ENCODE measurements at places on chromosomes 2 and 18. TPM values are rescaled to one million over a fixed set of nuclear protein-coding genes. Genes with fewer than 3 reads are reported as not detected.

- no peaks in the 10 kb centered on the region for H3K4me1 ChIP-seq
- no peak for DNase-seq
- H3K27me3 ChIP-seq: no peaks in the 10 kb centered on the region
- no peaks in the 10 kb centered on the region for H3K36me3 ChIP-seq
- H3K27ac ChIP-seq: no peak overlapping the region
These were observed 198.3 kb upstream of the NABP1 start for GRCh38 chr2:191479680-191480023.

GRCh38 chr2:69601179-69601612 lies 42.3 kb downstream of the AAK1 start:
- no peak for DNase-seq
- peaks cover 17% of the 10 kb centered on the region for H3K4me1 ChIP-seq
- H3K27ac ChIP-seq: no peak overlapping the region

GRCh38 chr18:78647018-78647417 lies 332.6 kb upstream of the SALL3 start:
- H3K27ac ChIP-seq: no peak overlapping the region
- no peak for DNase-seq
- H3K4me1 ChIP-seq: peaks cover 10% of the 10 kb centered on the region
- H3K27me3 ChIP-seq: no peaks in the 10 kb centered on the region
- no peaks in the 10 kb centered on the region for H3K36me3 ChIP-seq

Gene TUBA4B
- total RNA-seq: 3.0 TPM

- H3K36me3 ChIP-seq: no peaks in the 10 kb centered on the region
- H3K4me3 ChIP-seq: no peak overlapping the region
- H3K27me3 ChIP-seq: no peaks in the 10 kb centered on the region
- H3K27ac ChIP-seq: no peak overlapping the region
- DNase-seq: no peak
- no peaks in the 10 kb centered on the region for H3K4me1 ChIP-seq
These were observed 109.5 kb downstream of the MAP2 start for GRCh38 chr2:209533391-209533790.

Gene SEH1L
- total RNA-seq: 28.3 TPM

DNA sequence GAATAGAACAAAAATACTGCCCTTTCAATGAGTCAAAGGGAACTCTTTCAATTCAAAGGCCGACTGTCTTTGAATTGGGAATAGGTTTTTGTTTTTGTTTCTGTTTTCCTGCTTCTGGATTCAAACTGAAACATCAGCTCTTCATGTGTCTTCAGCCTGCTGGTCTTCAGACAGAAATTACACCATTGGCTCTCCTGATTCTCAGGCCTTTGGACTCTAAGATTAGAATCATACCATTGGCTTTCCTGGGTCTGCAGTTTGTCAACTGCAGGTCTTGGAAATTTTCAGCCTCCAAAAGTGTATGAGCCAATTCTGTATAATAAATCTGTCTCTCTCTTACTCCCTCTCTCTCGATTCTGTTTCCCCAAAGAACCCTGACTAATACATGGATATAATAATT lies 31.1 kb downstream of the CTLA4 start:
- no peaks in the 10 kb centered on the region for H3K36me3 ChIP-seq
- no peak overlapping the region for H3K27ac ChIP-seq
- no peak for DNase-seq
- peaks cover 11% of the 10 kb centered on the region for H3K4me1 ChIP-seq

DNA sequence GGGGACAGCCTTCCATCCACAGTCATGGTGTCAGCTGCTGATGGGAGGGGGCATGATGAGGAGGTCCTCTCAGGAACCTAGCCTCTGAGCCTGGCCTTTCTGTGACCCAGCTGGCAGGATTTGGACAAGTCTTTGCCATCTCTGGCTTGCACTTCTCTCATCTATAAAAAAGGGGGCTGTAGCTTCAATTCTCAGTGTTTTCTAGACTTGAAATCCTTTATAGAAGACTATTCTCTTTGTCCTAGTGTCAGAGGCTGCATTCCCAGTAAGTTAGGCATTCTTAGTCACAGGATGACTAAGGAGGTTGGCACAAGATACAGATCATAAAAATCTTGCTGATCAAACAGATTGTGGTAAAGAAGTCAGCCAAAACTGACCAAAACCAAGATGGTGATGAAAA lies 958.5 kb downstream of the CNTNAP5 start:
- H3K27me3 ChIP-seq: no peaks in the 10 kb centered on the region
- no peak overlapping the region for H3K27ac ChIP-seq
- no peaks in the 10 kb centered on the region for H3K36me3 ChIP-seq

- no peaks in the 10 kb centered on the region for H3K27me3 ChIP-seq
- no peak overlapping the region for H3K27ac ChIP-seq
- peaks cover 4% of the 10 kb centered on the region for H3K4me1 ChIP-seq
These were observed 47.9 kb downstream of the L3MBTL4 start for GRCh38 chr18:6366776-6367175.

- DNase-seq: no peak
- H3K27ac ChIP-seq: no peak overlapping the region
- H3K4me1 ChIP-seq: no peaks in the 10 kb centered on the region
- H3K27me3 ChIP-seq: no peaks in the 10 kb centered on the region
These were observed 271.6 kb upstream of the RND3 start for GRCh38 chr2:150759106-150759505.
